ENCODE measurements at places on chromosomes 4 and X.

GRCh38 chrX:97849951-97850350 is 966.2 kb downstream of the RPA4 start:
- DNase-seq = no peak

DNA sequence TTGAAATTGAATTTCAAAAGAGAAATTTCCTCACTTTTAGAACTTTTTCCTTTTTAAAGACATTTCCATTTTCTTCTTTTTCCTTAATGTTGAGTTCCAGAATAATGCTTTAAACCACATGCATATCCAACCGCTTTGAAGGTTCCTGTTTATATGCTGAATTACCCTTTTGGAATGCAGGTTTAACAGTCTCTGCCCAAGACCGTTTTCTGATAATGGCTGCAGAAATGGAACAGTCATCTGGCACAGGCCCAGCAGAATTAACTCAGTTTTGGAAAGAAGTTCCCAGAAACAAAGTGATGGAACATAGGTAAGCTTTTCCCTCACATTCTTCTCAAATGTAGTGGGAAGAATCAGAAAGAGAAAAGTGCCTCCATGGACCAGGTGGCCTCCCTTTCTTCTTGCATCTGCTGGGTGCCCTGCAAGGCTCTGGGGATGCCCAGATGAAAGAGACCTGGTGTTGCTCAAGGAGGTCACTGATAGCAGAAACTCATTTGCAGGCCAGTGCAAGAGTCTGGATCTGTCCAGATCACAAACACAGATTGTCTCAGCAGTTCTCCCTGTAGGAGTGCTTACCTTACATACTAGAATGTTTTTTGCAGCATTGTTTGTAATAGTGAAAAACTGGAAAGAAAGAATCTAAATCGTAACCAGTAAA is 42.9 kb downstream of the MOSPD2 start:
- DNase-seq = no peak

DNA sequence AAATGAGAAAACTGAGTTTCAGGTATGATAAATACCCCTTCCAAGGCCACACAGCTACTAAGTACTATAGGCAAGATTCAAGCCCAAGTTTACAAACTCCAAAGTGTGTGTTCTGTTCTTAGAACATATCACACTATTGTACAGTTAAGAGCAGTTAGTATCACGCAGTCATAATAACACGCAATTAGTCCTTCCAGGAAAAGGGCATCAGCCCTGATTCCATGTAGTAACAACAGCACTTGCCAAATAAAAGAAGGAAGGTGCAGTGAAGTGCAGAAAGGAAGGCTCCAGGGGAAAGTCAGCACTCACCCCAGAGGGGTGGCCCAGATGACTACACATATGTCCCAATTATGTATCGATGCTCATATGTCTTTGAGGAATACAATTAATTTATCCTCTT is 4.4 kb downstream of the TASL start:
- no peak for DNase-seq

DNA sequence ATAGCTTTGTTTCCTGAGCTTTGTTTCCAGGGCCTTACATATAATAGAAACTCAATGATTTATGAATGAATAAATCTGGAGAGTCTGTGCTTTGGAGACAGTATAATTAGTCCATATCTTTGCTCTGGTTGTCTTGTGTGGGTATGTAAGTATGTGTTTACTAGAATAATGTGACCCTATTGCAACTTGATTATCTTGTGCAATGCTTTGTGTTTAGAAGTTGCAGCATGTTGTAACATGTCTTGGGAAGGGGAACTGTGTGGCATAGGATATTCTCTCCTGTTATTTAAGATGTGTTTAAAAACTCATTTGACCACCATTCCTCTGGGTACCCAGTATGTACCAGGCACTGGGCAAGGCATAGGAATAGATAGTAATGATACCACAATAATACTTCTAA is 6.1 kb downstream of the SPATA18 start:
- DNase-seq = no peak

- DNase-seq = no peak
Observed at GRCh38 chr4:114783215-114783595, 184.6 kb downstream of the UGT8 start.

DNA sequence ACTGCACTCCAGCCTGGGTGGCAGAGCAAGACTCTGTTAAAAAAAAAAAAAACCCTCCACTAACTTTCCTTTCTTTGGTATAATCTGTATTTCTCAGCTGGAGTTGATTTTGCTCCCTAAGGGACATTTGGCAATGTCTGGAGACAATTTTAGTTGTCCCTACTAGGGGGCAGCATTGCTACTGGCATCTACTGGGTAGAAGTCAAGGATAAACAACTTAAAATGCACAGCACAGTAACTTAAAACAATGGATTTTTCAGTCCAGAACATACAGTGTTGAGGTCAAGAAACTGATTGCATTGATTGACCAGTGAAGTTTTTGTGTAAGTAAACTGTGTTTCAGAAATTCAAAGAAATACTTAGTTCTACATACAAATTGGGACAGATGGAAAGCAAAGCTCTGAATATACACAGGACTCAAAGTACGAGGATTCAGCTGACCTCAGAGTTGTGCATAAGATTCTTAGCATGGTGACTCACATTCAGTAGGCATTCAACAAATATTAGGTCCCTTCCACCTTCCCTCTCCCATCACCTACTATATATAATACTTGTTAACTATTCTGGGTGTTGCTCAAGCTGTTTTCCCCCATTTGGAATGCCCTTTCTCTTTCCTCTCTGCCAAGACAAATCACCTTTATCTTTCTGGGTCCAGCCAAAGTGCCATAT is 8.8 kb downstream of the DDX53 start:
- DNase-seq = peak; percentile 9

All from kidney capillary endothelial cell (primary cell).